ENCODE measurements at places on chromosomes 3 and 15.

DNA sequence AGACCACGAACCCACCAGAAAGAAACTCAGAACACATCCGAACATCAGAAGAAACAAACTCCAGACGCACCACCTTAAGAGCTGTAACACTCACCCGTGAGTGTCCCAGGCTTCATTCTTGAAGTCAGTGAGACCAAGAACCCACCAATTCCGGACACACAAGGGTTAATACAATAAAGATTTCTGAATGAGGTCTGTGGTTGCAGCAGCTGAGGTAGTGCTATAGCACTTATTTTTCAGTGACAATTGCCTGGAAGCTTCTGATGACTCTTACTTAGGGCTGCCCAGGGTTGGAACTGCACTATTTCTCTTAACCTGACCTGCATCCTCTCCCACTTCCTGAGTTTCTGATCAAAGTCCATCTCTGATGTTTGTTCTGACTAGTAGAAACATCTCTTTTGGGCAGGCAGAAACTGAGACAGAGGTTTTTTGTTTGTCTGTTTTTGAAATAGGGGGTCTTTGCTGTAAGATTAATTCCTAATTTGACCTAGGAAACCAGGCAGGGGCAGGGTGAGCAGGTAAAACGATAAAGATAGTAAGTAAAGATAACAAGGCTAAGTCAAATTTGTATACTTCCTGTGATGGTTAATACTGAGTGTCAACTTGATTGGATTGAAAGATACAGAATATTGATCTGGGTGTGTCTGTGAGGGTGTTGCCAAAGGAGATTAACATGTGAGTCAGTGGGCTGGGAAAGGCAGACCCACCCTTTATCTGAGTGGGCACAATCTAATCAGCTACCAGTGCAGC, 169.1 kb downstream of the GAP43 start:
- DNase-seq, result no peak

GRCh38 chr3:114151091-114151490, 27.8 kb downstream of the DRD3 start:
- no peak for DNase-seq

- DNase-seq, result no peak
Measured at GRCh38 chr15:42457445-42458442, 33.2 kb downstream of the ZNF106 start.

DNA sequence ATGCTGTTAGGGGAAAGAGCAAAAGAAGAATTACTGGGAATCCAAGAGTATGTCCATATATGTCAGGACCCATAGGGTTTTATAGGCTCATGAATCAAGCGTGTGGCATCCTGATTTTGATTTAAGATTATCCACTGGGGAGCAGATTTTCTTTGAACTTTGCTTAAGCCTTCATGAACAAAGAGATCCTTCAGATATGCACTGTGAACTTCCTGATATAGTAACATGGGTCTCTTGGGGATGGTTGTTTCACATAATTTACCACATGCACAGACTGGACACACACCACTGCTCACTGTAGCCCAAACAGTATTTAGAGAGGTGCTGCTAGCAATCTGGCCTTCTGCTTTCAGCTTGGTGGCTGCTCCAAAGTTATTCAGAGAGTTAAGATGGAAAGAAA, 200.9 kb upstream of the ZPLD1 start:
- DNase-seq, result no peak

DNA sequence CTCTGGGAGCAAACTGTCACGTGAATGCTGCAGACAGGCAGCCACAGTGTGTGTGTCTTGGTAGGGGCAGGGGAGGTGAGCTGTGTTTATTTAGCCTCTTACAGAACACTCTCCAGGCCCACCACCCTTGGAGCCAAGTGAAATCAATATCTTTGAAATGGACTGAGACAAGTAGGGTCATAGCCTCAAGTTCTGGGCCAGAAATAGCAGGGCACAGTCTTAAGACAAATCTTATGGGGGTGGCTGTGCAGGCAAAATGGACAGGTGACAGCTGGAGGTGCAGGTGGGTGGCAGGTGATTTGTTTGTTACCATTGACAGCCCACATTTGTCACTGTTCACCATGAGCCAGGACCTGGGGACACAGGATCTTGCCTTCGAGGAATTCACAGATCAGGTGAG, 93.6 kb upstream of the NMNAT3 start:
- DNase-seq, result no peak

- DNase-seq, result no peak
Measured at GRCh38 chr15:78509726-78510312, 2.4 kb downstream of the HYKK start.
